Activated CD4-positive, alpha-beta T cell treated with anti-CD3 and anti-CD28 coated beads, Interleukin-2, amount 50 U/mL, for 4 hours (primary cell): ENCODE measurements at places on chromosomes 1 and 21.

GRCh38 chr1:101003012-101003650 lies 22.5 kb downstream of the DPH5 start:
- DNase-seq: no peak

GRCh38 chr1:211938561-211938997 lies 96.8 kb downstream of the INTS7 start:
- DNase-seq: no peak

GRCh38 chr1:201385299-201385891 lies 7.9 kb upstream of the TNNT2 start:
- peak; percentile 11 for DNase-seq

DNA sequence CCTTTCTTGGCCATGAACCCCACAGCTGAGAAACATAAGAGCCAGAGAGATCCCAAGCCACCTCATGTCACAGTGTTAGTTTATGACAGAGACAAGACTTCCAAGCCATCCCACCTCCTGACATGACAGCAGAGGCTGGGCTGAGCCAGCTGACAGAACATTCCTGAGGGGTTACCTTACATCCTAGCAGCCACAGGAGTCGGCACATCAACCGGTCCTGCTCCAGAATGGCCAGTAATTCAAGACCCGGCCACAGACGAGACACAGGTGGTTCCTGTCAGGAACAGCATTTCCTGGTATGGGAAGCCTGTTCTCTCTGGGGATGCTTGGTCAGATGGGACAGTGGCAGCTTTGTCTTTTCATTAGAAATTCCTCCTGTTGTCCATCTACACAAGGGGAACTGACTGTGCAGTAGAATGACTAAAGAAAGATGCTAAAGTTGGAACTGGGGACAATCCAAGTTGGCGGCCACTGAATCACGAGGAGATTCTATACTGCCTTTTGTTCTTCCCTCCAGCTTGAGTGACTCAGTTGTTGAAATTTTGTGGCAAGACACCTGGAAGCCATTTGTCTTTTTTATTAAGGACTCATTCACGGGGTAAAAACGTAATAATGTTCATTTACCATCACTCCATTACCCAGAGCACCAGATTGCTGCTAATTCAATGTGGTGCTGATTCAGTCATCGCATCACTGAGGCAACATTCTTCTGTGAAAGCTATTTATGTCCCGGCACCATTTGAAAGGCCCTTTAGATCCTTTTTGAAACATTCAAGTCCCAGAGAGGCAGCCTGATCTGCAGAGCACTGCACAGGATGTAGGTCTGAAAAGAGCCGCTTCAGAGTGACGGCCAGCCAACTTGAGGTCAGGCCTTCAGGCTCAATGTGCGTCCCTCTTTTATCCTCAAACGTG lies 37.2 kb upstream of the NPL start:
- no peak for DNase-seq

- DNase-seq: no peak
Observed at GRCh38 chr1:13620825-13621224, 37.2 kb downstream of the PDPN start.

GRCh38 chr1:21553116-21553926 lies 44.1 kb downstream of the ALPL start:
- no peak for DNase-seq

DNA sequence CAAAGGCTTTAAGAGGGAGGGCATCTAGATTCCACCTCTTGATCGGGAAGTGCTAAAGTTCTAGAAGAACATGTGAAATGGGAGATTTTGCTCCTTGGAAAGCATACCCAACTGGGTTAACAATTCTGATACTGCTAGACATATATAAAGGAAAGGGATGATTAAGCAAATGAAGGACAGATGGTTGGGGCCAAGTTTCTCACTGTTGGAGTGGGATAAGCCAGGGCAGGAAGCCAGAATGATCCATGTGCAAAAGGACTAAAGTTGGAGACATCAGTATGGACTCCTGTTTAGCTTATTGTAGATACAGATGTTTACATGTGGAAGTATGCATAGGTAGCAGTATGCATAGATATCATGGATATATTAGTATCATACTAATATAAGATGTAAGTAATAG lies 16.8 kb downstream of the PLA2G5 start:
- no peak for DNase-seq

DNA sequence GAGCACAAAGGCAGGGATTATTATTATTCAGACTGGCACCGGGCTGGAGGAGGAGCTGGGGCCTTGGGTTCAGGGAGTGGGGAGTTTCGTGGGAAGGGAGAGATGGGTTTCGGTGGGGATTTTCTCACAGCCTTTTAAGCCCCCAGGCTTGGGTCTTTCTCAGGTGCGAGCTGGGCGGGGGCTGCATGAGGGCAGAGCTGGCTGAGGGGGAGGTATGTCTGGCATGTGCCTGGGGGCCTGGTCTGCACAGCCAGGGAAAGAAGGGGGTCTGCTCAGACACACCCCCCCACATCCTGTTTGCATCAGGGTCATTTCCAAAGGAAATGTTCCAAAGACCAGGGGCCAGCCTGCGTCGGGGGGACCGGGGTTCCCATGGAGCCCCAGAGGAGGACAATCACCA lies 21.6 kb downstream of the GRHL3 start:
- no peak for DNase-seq

DNA sequence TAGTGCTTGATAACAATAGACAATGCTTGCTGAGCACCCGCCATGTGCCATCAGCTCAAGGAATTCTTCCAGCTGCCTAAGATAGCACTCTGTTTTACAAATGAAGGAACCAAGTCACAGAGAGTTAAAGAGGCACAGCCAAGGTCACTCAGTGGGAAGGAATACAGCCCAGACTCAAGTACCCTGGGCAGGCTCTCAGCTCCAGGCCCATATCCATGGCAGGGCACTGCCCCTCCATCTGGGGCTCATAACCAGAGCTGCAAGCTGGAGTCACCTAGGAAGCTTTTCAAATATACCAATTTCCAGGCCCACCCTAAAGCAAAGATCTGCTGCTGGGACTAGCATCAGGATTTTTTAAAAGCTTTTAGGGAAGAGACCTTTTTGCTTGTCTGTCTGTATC lies 1.6 kb downstream of the CLEC20A start:
- DNase-seq: no peak

DNA sequence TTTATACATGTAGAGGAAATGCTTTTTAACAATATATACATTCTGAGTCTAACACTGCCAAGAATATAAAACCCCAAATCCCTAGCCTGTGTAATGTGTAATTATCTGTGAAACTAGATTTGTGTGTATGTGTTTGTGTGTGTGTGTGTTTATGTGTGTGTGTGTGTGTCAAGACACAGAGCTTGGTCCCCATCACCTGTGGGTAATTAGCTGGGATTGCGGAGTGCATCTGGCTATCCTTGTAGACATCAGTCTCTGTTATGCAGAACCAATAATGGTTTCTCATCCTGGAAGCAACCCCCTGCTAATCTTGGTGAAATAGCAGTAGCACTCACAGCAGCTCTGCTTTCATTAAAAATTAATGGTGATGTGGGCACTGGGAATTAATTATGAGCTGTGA lies 26.3 kb upstream of the ST6GALNAC3 start:
- DNase-seq: no peak

DNA sequence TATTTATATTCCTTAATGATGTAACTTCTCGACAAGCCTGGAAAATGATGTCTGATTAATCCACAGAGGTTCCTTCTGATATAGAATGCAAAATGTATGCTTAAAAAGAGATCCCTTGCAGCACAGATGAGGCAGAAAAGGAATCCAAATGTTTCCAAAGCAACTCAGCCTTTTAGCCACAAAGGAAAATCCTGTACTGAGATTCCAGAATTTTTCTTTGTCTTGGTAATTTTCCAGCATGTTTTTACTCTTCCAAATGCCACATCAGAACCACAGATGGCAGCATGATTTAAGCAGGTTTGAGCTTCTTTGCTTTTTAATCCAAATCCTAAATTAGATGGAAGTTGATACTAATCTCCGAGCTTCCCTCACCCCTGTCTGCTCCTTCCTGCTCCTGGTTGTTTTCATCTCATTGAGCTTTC lies 176.4 kb upstream of the PALMD start:
- no peak for DNase-seq

GRCh38 chr1:15004396-15004795 lies 149.2 kb upstream of the TMEM51 start:
- no peak for DNase-seq

- DNase-seq: no peak
Observed at GRCh38 chr1:26706315-26706714, 10.5 kb downstream of the ARID1A start.

- DNase-seq: no peak
Observed at GRCh38 chr1:184646824-184647223, 107.8 kb downstream of the EDEM3 start.

DNA sequence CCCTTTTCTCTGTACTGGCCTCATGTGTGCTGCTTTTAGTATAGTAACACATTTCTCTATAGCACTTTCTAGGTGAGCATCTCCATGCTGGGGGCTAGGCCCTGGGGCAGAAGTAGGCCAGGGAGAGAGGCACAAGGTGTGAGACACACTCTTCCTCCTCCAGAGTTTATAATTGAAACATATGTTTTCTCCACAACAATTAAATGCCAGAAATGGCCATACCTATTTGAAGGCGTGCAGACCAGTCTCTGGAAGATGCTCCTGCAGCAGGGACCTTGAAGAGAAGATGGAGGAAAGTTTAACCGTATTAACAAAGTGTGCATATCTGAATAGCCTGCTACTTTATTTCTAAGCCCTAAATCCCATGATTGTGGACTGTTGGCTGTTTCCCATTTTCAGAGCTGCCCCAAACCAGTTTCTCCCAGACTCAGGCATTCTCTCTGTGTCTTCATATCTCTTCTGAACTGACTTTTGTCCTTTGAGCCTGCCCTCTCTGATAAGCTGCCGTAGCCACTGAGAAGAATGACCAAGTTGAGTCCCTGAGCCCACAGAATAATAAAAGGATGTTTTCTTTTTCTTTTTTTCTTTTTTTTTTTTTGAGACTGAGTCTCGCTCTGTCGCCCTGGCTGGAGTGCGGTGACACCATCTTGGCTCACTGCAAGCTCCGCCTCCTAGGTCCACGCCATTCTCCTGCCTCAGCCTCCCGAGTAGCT lies 81.3 kb downstream of the LRRC8D start:
- DNase-seq: no peak

DNA sequence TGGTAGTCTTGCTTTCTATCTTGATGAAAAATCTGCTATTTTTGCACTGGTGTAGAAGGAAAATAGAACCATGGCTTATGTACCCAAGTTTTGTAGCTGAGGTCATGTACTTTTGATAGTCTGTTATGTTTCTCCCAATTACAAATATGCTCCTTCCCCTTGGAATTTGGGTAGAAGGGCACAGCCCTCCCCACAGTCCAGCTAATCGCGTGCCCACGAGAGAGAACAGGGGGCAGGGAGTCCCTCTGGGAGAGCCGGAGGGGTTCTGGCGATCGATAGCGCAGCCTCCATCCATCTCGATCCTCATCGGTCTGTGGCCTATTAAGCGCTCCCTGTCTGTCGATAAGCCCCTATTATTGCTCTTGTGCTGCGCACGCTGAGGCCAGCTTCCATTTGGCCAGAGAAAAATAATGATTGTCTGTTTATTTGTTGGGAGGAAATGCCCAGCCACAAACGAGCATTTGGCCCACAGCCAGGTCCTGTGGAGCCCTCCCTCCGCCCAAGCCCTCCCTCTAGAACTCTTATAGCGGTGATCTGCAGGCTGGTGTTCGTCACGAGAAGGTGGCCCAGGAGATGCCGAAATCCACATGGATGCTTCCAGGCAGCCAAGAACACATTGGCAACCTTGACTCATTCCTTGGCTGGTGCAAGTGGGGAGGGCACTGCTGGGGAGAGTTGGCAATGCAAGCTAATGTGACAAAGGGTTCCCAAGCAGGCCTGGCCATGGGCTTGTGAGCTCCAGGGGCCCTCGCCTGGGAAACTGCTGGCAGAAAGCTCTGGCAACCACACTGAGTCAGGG lies 134.7 kb upstream of the TNR start:
- DNase-seq: no peak

DNA sequence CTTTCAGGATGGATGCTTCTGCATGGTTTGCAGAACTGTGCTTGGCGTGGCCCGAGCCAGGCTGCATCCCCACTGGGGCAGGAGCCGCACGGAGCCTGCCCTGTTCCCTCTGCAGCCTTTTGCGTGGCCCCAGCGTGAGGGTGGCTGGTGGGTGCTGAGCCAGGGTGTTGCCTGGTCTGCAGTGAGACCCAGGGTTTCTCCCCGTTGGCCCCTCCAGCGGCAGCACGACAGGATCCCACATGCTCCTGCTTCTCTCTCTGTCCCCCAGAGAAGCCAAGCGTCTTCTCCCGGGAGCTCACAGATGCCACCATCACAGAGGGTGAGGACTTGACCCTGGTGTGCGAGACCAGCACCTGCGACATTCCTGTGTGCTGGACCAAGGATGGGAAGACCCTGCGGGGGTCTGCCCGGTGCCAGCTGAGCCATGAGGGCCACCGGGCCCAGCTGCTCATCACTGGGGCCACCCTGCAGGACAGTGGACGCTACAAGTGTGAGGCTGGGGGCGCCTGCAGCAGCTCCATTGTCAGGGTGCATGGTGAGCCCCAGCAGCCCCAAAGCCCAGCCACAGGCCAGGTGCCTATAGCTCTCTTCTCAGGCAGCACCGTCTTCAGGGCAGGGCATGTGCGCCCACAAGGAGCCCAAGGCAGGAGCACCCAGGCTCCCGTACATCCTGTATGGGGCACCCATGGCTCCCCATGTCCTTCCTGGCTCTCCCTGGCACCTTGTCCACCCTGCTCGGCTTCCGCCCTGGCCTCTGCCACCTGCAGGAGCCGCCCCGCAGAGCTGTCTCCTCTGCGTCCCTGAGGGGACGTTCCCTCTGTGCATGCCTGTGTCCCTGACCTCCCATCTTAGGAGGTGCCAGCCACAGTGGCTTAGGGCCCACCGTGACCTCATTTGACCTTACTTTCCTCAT lies 78.9 kb downstream of the OBSCN start:
- no peak for DNase-seq

DNA sequence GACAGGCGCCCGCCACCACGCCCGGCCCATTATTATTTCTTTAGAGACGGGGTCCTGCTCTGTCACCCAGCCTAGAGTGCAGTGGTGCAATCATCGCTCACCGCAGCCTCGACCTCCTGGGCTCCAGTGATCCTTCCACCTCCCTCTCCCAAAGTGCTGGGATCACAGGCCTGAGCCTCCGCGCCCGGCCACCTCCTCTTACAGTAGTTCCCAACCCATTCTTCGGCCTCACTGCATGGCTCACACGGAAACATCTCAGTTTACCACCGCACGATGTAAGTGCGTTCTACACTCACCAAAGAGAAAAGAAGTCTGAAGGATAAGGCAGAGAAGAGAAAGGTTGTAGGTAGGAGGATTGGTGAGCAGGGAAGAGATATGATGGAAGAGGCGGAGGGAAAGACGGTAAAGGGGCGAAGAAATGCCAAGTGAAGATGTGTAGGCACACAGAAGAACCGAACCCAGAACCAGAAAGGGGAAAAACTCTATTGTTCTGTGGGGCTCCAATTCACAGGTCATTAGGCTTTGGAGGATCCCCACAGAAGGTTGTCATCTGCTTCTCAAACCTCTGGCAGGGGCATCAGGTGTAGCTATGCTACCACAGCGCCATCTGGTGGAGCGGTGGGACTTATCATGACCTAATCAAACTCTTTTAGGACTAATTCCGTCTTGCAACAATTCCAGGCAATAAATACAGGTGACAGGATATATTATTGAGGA lies 504.2 kb downstream of the SMYD3 start:
- peak; percentile 82 for DNase-seq

GRCh38 chr1:71053758-71054157 lies 6.1 kb upstream of the PTGER3 start:
- DNase-seq: no peak
